ENCODE measurements at places on chromosomes 5 and 9.
A peak's percentile ranks its signal among the peaks of the same experiment; 100 is the strongest.

- peak; percentile 71 for DNase-seq
These were observed 156.3 kb upstream of the IER5L start for GRCh38 chr9:129334105-129334935.

DNA sequence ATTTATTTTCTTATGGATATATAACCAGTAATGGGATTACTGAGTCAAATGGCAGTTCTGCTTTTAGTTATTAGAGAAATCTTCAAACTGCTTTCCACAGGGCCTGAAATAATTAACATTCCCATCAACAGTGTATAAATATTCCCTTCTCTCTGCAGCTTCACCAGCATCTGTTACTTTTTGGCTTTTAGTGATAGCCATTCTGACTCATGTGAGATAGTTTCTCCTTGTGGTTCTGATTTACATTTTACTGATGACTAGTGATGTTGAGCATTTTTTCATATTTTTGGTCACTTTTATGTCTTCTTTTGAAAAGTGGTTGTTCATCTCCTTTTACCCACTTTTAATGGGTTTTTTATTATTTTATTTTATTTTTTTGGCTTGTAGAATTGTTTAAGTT is 1290.3 kb upstream of the CDH9 start:
- peak; percentile 73 for DNase-seq

DNA sequence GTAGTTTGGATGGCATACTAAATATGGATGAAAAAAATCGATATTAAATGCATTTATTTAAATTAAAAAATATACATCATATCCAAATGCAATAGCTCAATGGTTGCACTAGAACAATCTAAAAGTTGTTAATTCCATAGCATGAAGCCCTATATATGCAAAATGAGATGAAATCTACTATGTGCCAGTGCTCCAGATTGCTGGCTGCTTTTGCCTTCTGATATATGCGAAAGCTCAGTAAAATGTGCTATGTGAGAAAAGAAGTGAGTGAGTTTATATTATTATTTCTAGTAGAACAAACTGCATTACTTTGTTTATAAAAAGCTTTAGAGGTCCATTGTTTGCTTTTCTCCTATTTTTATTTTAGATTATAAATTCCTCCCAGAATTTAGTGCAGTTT is 186.7 kb downstream of the MAT2B start:
- DNase-seq, result no peak

DNA sequence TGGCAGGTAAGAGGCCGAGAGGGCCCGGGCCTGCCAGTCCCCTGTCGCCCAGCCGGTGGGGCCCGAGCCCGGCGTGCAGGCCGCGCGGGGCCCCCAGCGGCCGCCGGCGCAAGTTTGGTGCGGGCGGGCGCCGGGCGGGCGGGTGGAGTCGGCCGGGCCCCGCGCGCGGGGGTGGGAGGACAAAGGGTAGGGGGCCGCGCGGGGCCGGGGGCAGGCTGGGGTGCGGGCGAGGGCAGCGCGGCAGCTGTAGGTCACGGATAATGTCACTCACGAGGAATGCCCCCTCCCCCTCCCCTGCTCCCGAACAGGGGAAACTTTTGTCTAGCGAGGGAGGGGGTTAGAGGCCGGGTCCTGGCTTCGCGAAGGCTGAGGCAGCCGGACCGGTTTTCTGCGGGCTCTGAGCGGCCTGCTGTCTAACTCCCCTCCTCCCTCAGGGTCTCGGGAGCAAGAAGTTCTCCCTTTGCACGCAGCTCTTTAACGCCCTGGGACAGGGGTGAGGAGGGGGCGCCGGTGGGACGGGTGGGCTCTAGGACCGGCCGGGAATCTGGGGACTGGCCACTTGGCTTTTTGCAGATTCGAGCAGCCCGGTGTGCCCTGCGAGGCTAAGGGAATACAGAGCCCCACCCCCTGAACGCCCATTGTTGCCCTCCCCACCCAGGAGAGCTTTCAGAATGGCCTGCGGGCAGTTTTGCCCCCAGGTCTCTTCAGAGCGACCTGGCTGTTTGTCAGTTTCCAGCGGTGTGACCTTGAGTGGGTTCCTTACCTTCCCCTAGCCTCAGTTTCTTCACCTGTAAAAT is 21.3 kb upstream of the NDST1 start:
- no peak for DNase-seq

GRCh38 chr5:79436821-79437220 is 77.1 kb downstream of the HOMER1 start:
- peak; percentile 5 for DNase-seq

DNA sequence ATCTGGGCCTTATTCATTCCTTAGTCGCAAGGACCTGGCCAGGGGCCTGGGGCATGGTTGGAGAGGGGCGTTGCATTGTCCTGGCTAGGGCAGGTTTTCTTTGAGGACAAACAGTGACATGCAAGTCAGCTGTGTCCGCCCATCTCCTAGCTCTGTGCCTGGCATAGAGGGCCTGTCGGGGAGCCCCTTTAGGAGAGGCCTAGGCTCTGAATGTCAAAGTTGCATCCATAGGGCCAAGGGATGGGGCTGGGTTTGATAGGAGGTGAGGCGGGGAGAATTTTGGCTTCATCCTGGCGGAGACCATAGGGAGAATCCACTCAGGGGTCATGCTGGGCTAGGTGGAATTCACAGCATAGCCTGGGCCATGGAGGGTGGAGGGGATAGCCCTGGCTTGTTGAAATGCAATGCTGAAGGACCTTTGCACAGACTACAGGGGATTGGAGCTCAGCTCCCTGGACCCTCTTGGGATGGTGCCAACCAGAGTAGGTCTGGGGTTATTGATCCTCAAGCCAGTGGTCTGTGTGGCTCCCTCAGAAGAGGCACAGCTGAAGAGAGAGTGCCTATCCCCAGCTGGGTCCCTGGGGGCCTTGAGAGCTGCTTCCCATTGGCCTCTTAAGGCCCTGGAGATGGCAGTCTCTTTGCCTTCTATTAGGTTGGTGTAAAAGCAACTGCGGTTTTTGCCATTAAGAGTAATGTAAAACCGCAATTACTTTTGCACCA is 104.0 kb downstream of the RGS3 start:
- no peak for DNase-seq

GRCh38 chr5:93599001-93599379 is 16.0 kb downstream of the NR2F1 start:
- no peak for DNase-seq

GRCh38 chr5:141747152-141748141 is 65.4 kb upstream of the ARAP3 start:
- no peak for DNase-seq

DNA sequence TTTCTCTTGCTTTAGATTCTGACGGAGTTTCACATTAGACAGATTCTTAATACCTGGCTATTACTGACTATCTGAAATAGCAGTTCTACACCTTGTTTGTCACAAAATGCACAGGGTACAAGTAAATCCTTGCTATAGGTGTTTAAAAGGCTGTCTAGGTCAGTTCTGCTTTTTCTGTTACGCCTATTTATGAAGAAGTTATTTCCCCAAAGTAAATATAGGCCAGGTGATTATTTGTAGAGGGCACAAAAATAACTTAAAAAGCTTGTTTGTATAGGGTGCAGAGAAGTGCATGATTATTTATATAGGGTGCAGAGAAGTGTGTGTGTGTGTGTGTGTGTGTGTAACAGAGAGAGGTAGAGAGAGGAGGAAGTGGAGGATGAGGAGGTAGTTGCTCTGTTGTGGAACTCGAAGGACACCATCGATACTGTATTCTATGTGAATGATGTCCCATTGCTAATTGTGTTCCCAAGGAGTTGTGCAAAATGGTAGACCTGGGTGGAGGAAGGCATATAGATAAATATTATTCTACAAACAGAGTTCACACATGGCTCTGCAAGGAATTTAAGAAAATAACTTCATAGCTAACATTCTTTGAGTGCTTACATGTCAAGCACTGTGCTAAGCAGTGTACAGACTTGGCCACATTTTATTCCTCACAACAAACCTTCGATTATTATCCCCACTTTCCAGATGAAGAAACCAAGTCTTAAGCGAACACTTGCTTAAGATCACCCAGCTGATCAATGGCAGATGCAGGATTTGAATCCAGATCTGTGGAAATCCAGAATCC is 96.3 kb upstream of the EQTN start:
- DNase-seq, result no peak

DNA sequence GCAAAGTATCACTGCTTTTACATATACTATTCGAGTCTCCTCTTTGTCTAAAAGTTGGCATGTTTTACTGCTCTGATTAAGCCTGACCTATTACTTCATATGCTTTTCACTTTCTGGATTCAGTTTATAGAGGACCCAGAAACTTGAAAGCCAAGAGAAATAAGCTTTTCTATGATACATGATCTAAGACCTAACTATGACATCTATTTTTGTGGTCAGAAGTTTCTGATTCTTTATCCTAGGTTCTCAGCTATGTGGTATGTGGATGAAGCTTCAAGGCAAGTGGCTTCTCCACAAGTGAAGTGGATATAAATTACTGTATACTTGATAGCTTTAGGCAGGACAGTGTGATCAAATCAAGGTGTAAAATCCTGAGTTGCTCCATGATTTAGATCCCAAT is 6.3 kb downstream of the EDIL3 start:
- DNase-seq, result no peak

DNA sequence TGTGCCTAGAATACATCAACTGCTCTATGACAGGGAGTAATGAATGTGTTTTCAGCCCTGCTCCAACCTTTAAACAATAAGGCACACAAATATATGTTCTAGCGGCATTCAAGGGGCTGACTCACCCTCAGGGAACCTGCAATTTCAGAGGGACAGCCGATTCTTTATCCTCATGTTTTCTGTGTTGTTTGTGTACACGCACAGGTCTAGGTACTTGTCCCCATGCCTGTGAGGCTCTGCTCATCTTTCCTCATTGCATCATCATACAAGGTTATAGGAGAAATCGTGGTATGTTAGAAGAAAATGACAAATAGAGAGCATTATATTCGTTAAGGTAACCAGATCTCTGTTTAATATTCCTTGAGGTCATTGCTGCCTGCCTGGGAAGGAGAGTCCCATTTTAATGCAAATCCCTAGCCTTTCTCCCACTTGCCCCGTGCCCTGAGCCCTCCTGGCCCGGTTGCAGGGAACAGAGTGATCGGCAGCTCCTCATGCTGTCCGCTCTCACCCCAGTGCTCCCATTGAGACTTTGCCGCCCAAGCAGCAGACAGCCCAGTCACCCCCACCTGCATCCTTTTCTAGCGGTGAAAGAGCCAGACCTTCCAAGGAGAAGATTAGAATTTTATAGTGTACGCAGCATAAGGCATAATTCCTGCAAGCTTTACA is 14.6 kb downstream of the MAP1B start:
- no peak for DNase-seq

DNA sequence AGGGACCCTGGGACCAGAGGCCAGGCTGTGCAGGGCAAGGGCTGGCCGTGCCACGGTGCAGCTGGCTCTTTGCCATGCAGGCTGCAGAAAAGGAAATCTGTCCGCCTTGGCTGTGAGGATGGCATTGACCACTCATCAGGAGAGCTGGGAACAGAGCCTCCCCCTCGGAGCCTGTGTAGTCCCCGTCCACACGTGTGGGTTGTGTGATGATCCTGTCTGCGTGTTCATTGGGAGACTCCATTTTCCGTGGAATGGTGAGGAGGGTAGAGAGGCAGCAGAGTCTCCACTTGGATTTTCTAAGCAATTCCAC is 47.7 kb downstream of the EHMT1 start:
- DNase-seq, result no peak

GRCh38 chr9:134922932-134923240 is 5.2 kb upstream of the FCN1 start:
- no peak for DNase-seq

DNA sequence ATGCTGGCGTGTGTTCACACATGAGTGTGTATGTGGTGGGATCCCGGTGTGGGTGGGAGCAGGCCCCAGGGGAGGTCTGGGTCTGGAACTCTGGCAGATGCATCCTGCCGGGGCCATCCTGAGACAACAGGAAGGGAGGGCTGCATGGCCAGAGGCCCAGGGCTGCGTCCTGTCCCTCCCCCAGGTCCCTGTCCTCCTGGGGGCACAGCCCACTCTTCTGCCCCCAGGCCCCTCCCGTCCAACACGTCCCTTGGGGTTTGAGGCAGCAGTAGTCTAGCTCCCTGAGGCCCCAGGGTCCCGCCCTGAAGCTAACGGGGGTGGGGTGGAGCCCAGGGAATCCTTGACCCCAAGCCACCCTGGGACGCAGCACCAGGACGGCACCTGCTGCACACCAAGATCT is 16.6 kb downstream of the FLT4 start:
- no peak for DNase-seq

GRCh38 chr5:116576053-116576713 is 1.6 kb upstream of the SEMA6A start:
- no peak for DNase-seq
